Hematopoietic multipotent progenitor cell (in vitro differentiated cells): ENCODE measurements at places on chromosomes 4 and X.

DNA sequence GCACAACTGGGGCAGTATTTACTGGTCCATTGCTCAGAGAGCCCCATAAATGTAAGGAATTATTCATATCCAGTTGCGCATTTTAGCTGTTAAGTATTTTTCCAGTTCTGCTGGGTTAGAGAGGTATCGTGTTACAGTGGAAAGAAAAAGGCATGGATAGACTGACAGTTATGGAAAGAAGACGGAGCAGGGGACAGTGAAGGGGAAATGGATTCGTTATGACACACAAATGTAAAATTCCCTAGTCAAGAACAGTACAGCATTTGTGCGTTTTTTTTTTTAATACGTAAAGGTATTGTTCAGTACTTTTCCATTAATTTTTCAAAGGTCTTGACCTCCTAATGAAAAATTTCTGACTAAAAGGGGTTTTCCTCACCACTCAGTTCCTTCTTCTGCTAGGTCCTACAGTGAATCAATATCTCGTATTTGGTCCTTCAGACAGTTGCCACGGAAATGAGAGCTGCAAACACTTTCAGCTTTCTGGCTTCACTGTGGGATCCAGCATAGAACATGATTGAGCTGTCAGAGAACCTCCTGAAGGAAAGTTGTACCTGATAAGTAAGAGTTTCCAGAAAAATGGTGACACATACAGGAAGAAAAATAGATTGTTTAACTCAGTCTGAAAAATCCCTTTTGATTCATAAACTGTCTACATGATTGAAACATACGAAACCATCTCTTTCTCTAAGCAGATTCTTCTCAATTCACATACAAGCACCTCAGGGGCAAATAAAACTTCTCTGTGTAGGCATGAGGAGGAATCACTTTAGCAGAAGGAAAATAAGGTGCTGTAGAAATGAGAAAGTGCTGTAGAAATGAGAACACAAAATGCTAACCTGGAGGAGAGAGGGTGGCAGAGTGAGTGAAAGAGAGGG is 21.8 kb upstream of the BBS12 start:
- no peak for DNase-seq

- no peak for DNase-seq
Observed at GRCh38 chrX:29196501-29196900, 609.3 kb downstream of the IL1RAPL1 start.

GRCh38 chrX:39625810-39626209 is 471.9 kb downstream of the BCOR start:
- no peak for DNase-seq

DNA sequence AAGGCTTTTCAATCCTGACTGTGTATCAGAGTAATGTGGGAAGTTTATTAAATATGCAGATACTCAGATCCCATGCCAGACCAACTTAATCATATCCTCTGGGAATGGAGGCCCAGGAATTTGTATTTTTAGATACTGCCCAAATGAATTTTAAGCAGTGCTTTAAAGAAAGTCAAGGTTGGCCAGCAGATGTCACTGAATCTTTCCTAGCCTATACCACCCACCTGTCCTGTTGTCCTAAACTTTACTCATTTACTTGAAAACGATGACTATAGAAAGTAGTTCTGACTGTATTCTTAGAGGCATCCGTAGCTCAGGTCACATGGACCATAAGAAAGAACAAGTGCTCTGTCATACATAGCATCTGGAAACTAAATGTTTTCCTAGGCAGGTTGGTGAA is 79.9 kb downstream of the AMOT start:
- no peak for DNase-seq

GRCh38 chr4:56217343-56217890 is 169.9 kb downstream of the AASDH start:
- DNase-seq = peak; percentile 9

GRCh38 chr4:109390115-109390768 is 43.4 kb upstream of the SEC24B start:
- no peak for DNase-seq

- DNase-seq = no peak
Observed at GRCh38 chrX:146064156-146064555, 246.5 kb downstream of the SLITRK2 start.

- DNase-seq = no peak
Observed at GRCh38 chrX:22124098-22124497, 92.0 kb downstream of the PHEX start.

- no peak for DNase-seq
Observed at GRCh38 chr4:71445811-71446210, 107.0 kb downstream of the SLC4A4 start.

GRCh38 chr4:102319594-102319993 is 25.7 kb downstream of the SLC39A8 start:
- no peak for DNase-seq

GRCh38 chrX:63349307-63349706 is 1.8 kb downstream of the SPIN4 start:
- DNase-seq = no peak

GRCh38 chr4:98568941-98569663 is 89.3 kb downstream of the TSPAN5 start:
- DNase-seq = no peak

GRCh38 chrX:110665223-110666002 is 130.2 kb downstream of the CHRDL1 start:
- peak; percentile 40 for DNase-seq

- no peak for DNase-seq
Observed at GRCh38 chr4:128844931-128845330, 35.4 kb downstream of the JADE1 start.

DNA sequence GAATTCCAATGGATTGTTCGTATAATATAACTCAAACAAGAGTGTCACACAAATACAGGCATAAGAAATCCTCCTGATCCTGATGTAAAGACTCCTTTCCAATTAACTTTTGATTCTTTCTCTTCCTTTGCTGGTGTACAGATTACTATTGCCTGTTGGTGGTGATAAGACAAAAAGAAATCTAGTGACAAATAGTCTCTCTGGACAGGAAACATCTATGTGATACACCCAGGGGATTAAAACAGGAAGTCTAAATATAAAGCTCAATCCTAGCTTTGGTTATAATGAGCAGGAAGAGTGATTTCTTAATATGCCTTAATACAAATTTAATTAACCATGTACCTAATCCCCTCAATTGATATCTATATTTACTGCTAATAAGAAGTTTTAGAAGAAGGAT is 45.1 kb downstream of the ARHGEF6 start:
- no peak for DNase-seq

GRCh38 chr4:52550186-52550585 is 108.9 kb downstream of the USP46 start:
- DNase-seq = no peak

GRCh38 chr4:41134581-41134980 is 79.8 kb downstream of the APBB2 start:
- no peak for DNase-seq

DNA sequence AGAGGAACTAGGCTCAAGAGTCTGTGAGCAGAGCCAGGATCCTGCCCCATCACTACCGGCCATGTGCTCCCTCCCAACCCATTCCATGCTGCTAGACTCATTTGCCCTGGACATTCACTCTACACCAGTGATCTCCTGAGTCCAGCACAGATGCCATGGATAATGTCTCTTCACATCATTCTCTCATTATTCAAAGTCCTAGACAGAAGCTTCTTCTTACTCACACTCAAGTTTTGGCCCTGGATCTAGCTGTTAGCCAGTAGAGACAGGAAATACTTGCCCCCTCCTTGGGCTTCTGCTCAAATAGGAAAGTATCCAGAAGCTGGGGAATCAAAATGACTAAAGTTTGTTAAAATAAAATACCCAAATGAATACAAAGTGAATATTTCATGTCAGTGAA is 266.8 kb upstream of the LDB2 start:
- no peak for DNase-seq

- no peak for DNase-seq
Observed at GRCh38 chr4:88999392-88999930, 57.5 kb downstream of the FAM13A start.

DNA sequence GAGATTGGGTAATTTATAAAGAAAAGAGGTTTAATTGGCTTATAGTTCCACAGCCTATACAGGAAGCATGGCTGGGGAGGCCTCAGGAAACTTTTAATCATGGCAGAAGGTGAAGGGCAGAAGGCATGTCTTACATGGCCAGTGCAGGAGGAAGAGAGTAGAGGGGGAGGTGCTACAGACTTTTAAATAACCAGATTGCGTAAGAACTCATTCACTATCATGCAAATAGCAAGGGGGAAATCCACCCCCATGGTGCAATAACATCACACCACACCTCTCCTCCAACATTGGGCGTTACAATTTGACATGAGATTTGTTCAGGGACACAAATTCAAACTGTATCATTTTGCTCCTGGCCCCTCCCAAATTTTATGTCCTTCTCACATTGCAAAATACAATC is 353.8 kb upstream of the PABPC5 start:
- DNase-seq = no peak

DNA sequence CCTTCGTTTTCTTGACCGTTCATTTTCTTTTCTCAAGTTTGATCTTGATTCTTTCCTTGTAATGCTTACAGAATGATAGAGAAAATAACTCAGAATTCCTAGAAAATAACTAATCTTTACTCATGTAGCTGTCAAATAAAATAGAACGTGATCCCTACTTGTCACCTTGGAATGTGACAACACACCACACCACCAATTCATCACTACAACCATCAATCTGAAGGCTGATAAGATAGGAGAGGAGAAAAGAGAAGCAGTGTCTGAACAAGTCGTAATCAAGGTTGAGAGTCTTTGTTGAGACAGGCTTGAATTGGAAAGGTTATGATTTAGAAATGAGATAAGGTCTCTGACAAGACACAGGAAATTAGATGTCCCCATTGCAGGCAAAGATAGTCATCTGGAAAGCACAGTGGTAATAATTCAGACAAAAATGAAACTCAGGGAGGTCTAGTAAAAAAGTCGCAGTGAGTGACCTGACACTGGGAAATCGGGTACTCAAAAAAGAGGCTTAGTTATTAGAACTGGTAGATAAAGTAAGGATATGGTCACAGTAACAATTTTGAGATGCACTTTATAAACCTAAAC is 456.2 kb downstream of the FAT4 start:
- DNase-seq = no peak

GRCh38 chr4:25818876-25819275 is 43.9 kb downstream of the SEL1L3 start:
- no peak for DNase-seq

- no peak for DNase-seq
Observed at GRCh38 chr4:32000846-32001488, 1280.8 kb downstream of the PCDH7 start.

DNA sequence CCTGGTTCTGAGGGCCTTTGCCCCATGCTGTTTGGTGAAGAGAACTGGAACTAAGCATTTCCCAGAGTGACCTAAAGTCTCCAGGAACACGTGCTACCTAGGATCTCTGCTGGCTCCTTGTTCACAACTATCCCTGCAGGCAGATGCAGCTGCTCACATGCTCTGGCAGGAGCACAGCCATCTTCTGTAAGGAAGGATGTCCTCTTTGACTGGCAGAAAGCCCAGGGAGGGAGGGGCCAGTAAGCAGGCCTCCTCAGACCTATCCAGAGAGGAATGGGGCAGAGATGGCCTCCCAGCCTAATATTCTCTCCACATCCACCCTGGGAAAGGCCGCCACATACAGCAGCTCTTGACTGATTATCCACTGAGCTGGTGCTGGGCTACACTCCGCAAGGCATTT is 142.8 kb upstream of the EOLA2 start:
- DNase-seq = no peak

- no peak for DNase-seq
Observed at GRCh38 chr4:165425629-165426028, 46.8 kb downstream of the CPE start.

DNA sequence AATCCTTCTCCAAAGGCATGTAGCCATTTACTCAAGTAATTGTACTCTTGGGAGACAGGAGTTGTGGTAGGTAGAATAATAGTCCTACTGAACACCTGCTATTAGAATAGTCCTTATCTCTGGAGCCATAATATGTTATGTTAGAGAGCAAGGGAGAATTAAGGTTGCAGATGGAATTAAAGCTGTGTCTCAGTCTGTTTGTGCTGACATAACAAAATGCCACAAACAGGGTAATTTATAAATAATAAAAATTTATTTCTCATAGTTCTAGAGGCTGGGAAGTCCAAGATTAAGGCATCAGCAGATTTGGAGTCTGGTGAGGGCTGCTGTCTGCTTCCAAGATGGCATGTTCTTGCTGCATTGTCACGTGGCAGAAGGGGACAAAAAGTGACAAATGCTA is 24.2 kb upstream of the FRAS1 start:
- DNase-seq = no peak

GRCh38 chr4:15402974-15403373 is 24.9 kb upstream of the C1QTNF7 start:
- no peak for DNase-seq

DNA sequence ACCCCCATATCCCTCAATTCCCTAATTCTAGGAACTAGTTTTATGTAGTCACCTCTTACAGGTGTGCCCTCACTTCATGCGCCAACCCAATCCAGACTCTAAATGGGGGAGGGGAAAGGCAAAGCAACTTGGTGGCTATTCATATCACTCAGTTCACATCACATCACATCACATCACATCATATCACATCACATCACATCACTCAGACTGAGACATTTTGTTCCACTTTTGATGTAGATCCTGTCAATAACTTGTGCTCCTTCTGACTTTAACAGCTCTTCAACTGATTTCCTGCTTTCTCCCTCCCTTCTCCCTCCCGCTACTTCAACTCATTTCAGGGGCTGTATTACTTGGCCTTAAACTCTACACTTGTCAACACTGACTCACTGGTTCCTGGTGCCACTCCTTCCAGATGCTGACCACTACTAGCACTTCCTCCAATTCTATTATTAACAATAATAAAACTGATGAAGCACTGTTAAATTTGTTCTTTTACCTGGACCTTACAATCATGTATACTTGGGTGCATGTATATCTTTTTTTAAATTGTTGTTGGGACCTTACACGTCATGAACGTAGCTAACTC is 29.1 kb upstream of the PLS3 start:
- no peak for DNase-seq
